Right ventricle myocardium superior (tissue), 1 donor: ENCODE measurements at places on chromosomes 2 and 18. TPM values are rescaled to one million over a fixed set of nuclear protein-coding genes. Genes with fewer than 3 reads are reported as not detected.

GRCh38 chr18:13454363-13455150 lies 236.0 kb downstream of the LDLRAD4 start:
- no peak for DNase-seq

DNA sequence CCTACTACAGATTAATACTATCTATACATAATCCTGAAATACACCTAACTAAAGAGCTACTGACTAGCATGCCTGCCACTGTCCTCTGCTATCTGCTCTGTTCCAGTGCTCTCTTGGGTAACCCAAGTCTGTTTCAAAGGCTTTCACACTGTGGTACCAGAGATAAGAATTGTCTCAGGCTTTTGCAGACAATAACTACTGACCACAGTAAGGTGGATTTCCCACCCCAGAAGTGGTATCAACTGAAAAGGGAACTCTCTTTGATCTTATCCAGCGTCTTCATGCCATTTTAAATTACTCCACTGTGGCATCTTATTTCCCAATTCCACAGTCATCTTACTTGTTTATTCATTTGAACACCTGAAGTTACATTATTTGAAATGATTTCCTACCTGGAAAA lies 190.2 kb downstream of the IKZF2 start:
- no peak for DNase-seq

- no peak for DNase-seq
These were observed 18.8 kb upstream of the ALPI start for GRCh38 chr2:232437195-232437571.

The CPO gene
- not detected for total RNA-seq

The LYPD1 gene
- total RNA-seq: not detected

DNA sequence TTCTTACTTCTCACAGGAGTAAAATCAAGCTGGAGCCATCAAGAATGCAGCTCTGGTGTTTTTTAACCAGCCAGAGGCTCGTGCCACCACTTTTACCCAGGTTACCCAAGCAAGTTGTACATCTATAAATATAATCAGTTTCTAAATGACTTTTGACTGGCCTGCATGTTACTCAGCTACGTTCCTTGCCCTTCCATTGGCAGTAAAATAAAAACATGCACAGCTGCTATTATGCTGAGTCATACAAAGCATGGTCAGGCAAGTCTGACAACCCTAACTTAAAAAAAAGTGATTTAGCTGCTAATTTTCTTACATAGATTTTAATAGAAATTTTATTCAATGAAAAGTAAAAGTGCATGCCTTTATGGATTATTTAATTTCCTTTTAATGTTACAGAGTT lies 111.7 kb upstream of the CSRNP3 start:
- no peak for DNase-seq
